ENCODE measurements at places on chromosomes 5 and 9.

DNA sequence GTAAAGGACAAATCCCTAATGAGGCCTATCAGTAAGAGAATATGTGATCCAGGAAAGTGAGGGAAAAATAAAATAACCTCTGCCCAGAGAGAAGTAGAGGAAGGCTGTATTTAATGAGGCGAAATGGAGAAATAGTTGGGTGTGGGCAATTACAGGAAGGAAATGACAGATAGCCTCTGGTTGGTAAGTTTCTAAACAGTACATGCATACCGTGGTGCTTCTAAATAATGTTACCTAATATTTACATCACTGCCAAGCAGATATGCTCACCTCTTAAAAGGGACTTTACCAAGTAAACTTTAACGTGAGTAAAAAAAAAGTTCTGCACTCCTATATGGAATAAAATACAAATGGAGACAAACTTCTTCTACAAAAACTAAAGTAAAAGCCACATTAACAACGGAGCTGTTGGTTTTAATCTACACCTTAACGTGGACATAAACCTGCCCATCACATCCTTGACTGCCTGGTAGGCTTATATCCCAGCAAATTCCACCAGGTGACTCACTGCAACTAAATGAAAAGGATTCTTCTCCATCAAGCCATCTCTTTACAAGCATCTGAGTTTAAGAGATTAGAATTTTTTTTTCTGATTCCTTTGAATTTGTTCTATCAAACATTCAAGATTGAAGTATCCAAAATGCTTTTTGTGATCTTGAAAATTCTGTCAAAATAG is 12.4 kb downstream of the NFIL3 start:
- peak; percentile 4 for DNase-seq

DNA sequence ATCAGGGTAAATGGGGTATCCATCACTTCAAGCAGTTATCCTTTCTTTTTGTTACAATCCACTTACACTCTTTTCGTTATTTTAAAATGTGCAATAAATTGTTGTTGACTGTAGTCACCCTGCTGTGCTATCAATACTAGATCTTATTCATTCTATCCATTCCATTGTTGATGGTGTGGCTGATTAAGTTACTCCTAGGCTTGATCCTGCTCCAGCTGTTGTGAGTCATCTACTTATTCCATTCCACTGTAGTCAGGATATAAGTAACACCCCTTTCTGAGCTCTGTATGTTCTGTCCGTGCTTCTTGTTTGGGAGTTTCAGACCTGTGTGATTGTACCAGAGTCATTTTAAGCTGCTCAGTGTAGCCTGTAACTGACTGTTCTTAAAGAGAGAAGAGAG is 122.5 kb upstream of the RUSC2 start:
- DNase-seq, result no peak

DNA sequence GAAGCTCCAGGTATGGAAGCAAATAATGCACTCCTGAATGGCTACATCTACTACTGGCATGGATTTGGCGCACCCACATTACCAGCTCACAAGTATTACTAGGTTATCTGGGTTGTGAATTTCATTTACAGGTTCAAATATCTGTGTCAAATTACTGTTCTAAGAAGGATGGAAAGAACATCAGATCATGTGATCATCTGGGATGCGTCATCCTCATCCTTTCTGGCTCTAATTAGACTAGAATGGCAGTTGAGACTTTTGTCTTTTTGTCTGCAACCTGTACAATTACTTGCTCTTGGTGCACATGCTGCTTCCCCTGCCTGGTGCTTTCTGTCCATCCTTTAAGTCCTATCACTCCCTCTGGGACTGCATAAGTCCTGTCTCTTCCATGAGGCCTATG is 64.1 kb downstream of the PJA2 start:
- no peak for DNase-seq

DNA sequence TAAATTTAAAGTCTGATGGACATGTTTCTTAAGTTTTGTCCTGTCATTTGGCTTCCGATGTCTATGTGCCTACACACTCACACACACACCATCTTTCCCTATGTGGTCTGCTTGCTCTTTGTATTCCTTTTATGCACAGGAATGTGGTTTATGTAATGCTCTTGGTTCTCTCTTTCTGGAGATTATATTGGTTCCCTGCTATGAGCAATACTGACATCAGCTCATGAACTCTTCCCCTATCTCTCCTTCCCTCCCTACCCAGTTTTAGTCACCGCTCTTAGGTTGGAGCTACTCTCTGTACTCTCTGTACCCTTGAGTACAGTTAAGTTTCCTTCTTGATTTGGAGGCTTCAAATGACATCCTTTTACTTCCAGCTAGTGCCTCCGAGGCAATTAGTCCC is 77.9 kb upstream of the MVB12B start:
- no peak for DNase-seq

- no peak for DNase-seq
Measured at GRCh38 chr9:132142924-132143323, 18.9 kb upstream of the NTNG2 start.

DNA sequence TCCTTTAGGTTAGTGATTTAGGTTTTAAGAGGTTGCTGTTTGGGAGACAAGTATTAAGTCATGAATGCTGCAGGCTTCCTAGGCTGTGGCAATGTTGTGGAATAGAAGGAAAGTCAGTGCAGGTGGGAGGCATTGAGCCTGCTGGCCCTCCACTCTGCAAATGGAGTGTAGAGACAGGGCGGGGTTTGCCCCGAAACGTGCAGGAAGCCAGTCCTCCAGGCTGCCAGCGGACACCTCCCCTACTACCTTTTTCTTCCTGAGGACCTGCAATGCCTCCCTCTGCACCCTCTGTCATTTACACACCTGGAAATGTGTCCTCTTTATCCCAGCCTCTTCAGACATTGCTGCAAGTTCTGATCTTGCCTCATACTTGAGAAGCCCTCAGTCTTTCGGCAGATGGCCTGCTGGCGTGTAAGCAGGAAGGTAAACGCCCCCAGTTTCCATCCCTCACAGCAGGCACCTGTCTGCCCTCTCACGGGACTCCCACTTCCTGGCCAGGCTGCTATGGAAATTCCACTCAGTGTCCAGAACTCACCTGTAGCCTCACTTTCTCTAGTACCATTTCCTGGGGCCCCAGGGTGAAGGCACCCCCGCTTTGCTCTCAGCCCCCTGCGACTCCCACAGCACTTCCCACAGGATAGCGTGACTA is 81.6 kb upstream of the BOD1 start:
- no peak for DNase-seq

DNA sequence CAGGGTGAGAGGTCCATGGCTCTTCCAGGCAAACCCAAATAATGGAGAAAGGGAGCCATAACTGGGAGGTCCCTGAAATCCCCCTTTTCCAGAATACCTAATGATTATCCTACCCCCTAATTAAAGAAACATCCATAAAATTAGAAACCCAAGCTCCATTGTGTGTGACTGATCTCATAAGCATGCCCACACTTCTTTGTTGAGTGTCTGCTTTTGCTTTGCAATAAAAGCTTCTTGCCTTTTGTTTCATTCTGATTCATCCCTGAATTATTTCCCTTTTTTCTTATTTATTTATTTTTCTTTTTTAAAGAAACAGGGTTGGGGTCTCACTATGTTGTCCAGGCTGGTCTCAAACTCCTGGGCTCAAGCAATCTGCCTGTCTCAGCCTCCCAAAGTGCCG is 33.1 kb downstream of the BTF3 start:
- no peak for DNase-seq

DNA sequence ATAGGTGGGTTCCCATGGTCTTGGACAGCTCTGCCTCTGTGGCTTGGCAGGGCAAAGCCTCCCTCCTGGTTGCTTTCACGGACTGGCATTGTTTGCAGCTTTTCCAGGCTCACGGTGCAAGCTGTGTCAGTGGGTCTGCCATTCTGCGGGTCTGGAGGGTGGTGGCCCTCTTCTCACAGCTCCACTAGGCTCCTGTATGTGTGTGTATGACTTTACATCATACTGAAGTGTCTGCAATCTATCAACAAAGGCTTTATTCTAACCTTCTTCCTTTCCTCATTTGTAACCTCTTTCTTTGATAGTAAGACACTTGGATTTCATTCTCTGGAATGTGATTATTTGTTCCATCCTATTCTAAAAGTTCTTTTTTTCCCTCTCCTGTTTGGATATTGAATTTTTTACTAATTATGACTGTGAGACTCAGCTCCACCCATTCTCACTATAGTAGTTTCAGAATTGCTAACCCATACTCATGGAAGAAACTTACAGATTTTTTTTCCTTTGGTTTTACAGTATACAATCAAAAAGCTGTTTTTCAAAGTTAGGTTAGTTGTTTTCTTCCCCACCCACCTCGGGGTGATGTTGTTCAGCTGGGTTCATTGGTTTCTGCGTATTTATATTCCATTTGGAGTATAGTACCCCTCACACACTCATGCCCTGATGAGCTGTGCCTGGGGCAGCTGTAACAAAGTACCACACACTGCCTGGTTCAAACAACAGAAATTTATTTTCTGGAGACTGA is 144.6 kb upstream of the OTULINL start:
- DNase-seq, result no peak

DNA sequence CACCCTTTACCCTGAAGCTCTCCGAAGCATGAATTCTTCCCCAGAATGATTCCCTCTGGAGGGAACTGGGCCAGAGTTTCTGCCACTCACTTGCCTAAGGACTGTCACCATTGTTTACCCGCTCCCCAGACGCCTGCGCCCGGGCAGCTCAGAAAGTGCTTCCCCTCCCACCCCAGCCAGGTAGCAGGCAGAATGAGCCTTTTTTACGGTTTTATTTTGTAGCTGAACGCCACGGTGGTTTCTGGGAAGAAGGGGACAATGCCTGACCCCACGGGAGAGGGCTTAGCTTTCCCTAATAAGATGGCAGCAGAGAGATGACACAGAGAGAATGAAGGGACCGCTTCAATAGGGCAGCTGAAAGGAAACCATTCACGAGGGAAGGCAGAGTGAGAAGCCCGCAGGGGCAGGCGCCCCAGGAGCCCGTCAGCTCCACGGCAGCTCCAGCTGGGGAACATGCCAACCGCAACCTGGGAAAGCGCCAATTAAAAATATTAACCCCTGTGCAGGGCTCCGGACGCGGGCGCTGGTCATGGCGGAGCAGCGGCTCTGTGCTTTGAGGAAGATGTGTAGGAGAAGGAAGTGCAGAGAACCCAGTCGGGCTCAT is 20.4 kb upstream of the NTNG2 start:
- DNase-seq, result no peak

DNA sequence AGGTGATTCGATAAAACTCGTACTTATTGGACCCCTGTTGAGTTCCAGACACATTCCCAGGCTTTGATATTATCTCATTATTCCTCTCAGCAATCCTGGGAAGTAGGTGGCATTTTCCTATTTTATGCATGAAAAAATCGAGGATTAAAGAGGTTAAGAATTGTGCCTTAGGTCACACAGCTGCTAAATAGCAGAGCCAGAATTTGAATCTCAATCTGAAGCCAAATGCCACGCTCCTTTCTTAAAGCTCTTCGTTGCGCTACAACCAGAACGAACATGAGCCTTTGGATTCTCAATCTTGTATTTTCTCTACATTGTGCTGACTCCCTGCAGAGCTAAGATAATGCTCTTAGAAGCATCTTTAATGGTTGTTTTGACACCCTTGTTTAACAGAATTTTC is 527.8 kb upstream of the TLE4 start:
- no peak for DNase-seq

DNA sequence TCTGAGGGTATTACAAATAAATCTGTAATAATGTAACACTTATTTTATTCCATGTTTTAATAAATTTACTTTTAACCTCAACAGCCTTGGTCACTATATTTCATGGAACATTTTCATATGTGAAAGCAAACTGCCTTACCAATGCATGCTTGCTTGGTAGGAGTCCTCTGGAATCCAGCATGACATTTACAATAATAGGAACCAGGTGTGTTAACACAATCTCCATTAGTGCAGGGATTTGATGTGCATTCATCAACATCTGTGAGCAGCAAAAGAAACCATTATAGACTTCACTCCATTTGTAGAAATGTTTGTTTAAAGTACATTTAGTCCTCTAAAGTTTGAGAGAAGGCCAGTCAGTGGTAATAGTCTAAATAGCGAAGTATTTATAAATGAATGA is 159.4 kb downstream of the FBN2 start:
- DNase-seq, result no peak

DNA sequence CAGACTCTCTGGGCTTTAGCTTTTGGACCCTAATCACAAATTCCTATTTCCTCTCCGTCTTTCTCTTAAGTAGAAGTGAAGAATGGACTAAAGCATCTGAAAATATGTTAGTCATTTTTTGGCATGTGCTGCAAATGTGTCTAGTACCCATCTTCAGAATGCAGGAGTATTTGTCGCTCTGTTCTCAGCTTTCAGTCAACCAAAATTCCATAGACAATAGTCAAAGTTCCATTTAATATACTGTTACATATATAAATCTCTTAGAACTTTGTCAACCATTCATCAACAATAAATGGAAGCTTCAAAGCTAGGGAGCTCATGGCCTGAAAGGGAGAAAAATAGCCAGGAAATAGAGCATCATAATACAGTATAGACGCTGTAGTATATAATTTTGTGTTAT is 509.4 kb downstream of the BNC2 start:
- no peak for DNase-seq

DNA sequence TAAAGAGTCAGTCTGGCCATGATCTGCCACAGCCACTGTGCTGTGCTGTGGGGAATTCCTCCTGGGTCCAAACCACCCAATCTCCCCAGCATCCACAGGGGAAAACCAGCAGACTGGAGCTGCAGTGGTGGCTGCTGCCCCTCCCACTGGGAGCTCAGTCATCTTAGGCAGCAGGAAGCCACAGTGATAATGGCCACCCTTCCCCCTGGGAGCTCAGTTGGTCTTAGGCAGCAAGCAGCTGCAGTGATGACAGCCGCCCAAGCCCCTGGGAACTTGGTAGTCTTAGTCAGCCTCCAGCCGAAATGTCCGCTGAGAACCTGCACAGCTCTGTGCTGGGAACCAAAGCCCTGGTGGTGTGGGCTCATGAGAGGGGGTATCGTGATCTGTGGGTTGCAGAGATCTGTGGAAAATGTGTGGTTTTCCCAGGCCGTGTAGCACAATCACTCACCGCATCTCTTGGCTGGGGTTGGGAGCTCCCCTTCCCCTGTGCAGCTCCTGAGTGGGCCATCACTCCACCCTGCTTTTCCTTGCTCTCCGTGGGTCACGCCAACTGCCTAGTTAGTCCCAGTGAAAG is 38.4 kb upstream of the SMIM15 start:
- no peak for DNase-seq

- DNase-seq, result no peak
Measured at GRCh38 chr9:107284636-107285035, 1.6 kb downstream of the RAD23B start.

DNA sequence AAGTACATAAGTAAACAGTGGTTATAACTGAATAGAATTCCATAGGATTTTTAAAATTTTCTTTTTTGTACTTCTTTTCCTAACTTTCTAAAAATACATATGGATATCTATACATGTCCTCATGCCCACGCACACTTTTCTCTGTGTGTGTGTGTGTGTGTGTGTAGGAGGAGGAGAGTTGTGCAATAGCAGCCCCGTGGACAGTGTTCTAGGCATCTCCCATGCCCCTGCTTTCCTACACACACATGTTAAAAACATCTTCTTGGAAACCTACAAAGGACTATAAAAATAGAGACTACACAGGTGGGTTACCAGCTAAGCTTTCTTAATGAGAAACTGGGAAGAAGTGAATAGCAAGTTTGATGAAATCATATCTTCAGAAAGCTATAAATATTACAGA is 19.8 kb upstream of the HEXB start:
- no peak for DNase-seq

- no peak for DNase-seq
Measured at GRCh38 chr5:178430186-178431062, 159.8 kb downstream of the COL23A1 start.

- no peak for DNase-seq
Measured at GRCh38 chr9:130333041-130333711, 67.6 kb downstream of the HMCN2 start.
